ENCODE measurements at places on chromosomes 1 and 21. TPM values are rescaled to one million over a fixed set of nuclear protein-coding genes. Genes with fewer than 3 reads are reported as not detected.

- peaks cover 9% of the 10 kb centered on the region for H3K27me3 ChIP-seq
- H3K27ac ChIP-seq, result no peak overlapping the region
- H3K4me3 ChIP-seq, result peak overlapping the region; percentile 63
- H3K36me3 ChIP-seq, result no peaks in the 10 kb centered on the region
Measured at GRCh38 chr1:31394584-31395193, 18.3 kb upstream of the SERINC2 start.

The MATN1 gene
- 0.24 TPM for total RNA-seq

The PTAFR gene
- 1.9 TPM for total RNA-seq

GRCh38 chr1:206680279-206680678 lies 4.4 kb upstream of the MAPKAPK2 start:
- peaks cover 40% of the 10 kb centered on the region for H3K27me3 ChIP-seq
- no peak overlapping the region for H3K4me3 ChIP-seq
- no peak overlapping the region for H3K27ac ChIP-seq

- H3K27me3 ChIP-seq, result no peaks in the 10 kb centered on the region
- H3K4me1 ChIP-seq, result peaks cover 43% of the 10 kb centered on the region
- H3K36me3 ChIP-seq, result no peaks in the 10 kb centered on the region
- 0 out of 2 replicates have a peak overlapping the region, but pooled peaks have one; percentile 27 for H3K27ac ChIP-seq
Measured at GRCh38 chr1:18942340-18942739, 14.1 kb downstream of the IFFO2 start.

- no peaks in the 10 kb centered on the region for H3K27me3 ChIP-seq
- peaks cover 48% of the 10 kb centered on the region for H3K4me1 ChIP-seq
- DNase-seq, result no peak
- no peak overlapping the region for H3K4me3 ChIP-seq
Measured at GRCh38 chr1:204255966-204256365, 42.2 kb upstream of the GOLT1A start.

The FAM151A gene
- total RNA-seq, result 0.11 TPM

- no peak for DNase-seq
- H3K27ac ChIP-seq, result no peak overlapping the region
- H3K4me3 ChIP-seq, result no peak overlapping the region
- H3K36me3 ChIP-seq, result no peaks in the 10 kb centered on the region
Measured at GRCh38 chr1:68185743-68186142, 46.6 kb downstream of the WLS start.

- H3K27me3 ChIP-seq, result no peaks in the 10 kb centered on the region
- peaks cover 27% of the 10 kb centered on the region for H3K4me1 ChIP-seq
- no peak for DNase-seq
Measured at GRCh38 chr21:29800056-29800455, 139.7 kb downstream of the GRIK1 start.

The IPO13 gene
- 24.2 TPM for total RNA-seq

The CRABP2 gene
- 186 TPM for total RNA-seq
